Lung microvascular endothelial cell (primary cell): ENCODE measurements at places on chromosomes 3 and 15. TPM values are rescaled to one million over a fixed set of nuclear protein-coding genes. Genes with fewer than 3 reads are reported as not detected.

The MNS1 gene
- total RNA-seq: 0.20 and 0.22 TPM in 2 replicates

The SPINK8 gene
- total RNA-seq: not detected in 2 replicates

DNA sequence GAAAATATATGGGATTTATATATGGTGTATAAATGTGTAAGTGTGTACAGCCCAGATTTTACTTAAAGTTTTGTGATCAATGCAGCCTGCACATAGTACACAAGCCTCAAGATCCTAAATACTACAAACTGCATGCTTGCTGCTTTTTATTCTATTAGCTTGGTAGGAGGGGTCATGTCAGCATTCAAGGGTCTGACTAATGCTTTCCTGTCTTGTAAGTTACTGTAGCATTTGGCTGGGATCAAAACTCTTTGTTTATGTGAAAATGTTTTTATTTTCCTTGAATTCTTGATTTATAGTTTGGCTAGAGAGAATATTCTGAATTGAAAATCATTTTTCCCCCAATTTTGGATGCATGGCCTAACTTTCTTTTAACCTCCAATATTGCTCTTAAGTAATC lies 370.9 kb downstream of the NSUN3 start:
- DNase-seq: no peak

DNA sequence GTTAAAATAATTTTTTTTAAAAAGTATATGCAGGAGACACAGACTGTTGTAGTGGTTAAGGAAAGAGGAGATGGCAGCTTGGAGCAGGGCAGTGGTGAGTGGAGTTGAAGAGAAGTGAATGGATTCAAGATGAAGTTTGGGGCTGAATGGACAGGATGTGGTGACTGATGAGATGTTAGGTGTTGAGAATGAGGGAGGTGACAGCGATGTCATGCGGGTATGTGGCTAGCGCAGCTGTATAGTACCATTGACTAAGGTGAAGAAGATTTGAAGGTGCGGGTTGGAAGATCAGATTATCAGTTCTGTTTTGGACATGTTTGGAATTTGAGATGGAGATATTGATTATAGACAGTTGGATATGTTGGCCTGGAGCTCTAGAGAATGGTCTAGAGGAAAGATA lies 20.1 kb downstream of the FBXO22 start:
- no peak for DNase-seq

DNA sequence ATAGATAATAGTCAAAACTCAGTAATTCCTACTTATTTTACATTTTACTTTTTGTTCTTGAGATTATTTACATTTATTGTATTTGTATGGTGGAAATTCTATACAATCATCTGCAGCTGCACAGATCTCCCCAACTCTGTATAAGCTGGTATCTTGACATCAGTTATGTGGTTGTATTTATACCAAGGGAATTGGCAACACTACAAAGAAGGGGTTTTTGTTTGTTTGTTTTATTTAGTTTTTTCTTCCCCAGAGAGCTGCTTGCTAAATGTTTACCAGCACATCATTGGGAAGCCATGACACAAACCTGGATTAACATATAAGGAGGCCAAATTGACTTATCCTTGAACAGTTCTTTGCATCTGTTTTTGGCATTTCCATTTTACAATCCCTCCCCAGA lies 389.2 kb upstream of the KCNMB2 start:
- no peak for DNase-seq

DNA sequence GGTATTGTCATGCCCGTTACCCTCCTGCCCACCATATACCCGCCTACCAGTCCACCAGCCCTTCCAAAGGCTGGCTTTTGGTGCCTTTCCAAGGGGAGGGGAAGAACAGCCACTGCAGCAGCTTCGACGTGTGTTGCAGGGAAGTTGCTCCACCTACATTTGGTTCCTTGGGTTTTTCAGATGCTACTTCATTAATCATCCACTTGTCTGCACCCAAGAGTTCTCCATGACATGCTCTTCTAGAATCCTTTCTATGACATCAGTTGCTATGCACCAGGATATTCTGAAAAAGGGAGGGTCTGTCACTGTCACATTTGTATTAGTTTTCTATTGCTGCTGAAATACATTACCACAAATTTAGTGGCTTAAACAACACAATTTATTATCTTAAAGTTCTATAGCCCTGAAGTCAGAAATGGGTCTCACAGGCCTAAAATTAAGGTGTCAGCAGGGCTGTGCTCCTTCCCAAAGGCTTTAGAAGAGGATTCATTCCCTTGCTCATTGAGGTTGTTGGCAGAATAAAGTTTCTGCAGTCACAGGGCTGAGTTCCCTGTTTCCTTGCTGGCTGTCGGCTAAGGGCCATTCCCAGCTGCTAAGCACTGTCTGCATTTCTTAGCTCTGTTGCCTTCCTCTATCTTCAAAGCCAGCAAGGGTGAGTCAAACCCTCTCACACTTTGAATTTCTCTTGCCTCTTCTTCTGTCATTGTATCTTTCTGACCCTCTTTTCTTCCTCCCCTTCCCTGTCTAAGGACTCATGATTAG lies at the start of gene LYZL4:
TSS of gene LYZL4 (minus strand) at position 241 of the 762 bp plus-strand sequence. CDS start 3,359 bp downstream, outside the sequence.
- no peak for DNase-seq

GRCh38 chr15:91936182-91936775 lies 82.8 kb downstream of the SLCO3A1 start:
- DNase-seq: no peak

- no peak for DNase-seq
These were observed 95.4 kb downstream of the ISL2 start for GRCh38 chr15:76431971-76432370.

- peak; percentile 29 for DNase-seq
These were observed 57.2 kb upstream of the UBE2E1 start for GRCh38 chr3:23748398-23749110.
